CD14-positive monocyte (primary cell): ENCODE measurements at places on chromosomes 5 and 9.
A peak's percentile ranks its signal among the peaks of the same experiment; 100 is the strongest.

DNA sequence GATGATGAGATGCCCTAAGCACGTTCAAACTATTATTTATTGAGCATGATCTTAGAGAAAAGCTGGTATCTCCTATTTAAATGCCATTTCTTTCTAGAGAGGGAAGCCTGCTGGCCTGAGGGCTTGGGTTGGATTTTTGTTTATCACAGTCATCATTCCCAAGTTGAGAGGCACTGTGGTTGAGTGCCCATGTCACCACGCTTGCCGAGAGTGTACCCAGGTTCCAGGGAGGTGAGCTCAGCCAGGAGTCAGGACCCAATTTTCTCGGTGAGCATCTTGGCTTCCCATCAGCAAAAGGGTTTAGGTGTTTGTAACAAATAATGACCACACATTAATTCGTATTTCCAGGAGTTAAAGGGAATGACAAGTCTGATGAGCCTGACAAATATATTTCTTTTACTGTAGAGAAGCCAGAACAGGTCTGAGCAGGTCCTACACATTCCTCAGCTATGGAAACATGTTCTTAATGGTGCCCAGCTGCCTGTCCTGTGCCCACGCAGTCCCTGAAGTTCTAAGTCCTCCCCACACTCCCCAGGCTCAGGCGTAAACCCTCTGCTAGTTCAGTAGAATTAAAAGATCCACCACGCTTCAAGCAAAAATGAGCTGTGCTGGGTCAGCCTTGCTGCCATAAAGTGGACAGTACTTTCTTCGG is 258.9 kb upstream of the IRX2 start:
- DNase-seq: no peak

GRCh38 chr9:14945351-14945750 is 35.1 kb upstream of the FREM1 start:
- no peak for DNase-seq

DNA sequence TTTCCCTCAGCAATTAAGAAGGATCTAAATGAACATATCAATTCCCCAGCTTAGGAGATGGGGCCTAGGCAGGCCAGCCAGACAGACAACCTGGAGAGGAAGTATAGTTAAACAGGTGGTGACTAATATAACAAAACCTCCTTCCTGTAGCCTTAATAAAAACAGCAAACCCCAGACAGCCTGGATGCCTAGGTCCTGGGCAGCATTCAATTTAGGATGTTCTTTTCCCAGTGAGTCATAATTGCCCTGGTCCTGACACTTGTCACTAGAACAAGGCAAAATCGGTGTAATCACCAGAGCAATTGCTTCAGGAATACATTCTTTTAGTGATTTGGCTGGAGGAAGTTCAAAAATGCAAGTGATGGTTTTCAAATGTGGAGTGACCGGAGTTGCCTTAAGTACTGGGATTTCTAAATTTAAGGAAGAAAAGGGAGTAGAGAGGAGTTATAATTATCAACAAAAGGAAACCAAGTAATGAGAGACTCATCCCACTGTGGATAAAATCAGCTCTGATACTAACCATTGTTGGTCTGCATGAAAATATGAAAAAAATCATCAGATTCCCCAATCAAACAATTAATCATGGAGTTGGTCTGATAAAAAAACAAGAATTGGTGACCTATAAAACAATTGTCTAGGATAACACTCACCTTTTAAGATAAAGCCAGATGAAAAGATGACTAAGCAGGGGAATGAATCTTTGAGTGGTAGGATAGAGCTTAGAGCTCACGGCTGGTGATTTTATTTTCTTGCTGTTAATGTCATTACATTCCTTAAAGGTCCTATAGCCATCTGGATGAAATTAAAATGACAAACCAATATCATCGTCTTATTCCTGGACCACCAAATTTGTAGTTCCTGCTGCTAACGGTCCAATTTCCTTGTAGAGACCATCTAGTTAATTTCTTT is 39.0 kb upstream of the TARS1 start:
- DNase-seq: no peak

DNA sequence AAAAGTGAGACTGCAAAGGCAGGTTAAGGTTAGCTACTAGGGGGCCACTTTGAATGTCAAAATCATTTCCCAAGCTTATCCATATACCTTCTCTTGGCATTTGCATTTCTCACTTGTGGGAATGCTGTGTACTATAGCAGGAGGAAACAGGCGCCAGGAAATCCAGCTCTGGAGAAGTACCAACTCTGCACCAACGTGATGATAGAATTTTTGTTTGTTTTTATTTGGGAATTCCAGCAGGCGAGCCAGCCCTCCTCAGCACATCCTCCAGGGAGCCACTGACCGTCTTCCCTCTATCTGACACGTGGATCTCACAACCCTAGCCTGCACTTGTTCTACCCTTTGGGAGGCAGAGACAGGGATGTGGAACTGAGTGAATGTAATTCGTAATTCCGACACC is 318.0 kb downstream of the ACTL7B start:
- DNase-seq: no peak

GRCh38 chr9:117782931-117783788 is 79.0 kb downstream of the TLR4 start:
- peak; percentile 95 for DNase-seq

GRCh38 chr5:179181988-179182387 is 121.8 kb downstream of the ZNF354C start:
- DNase-seq: no peak

DNA sequence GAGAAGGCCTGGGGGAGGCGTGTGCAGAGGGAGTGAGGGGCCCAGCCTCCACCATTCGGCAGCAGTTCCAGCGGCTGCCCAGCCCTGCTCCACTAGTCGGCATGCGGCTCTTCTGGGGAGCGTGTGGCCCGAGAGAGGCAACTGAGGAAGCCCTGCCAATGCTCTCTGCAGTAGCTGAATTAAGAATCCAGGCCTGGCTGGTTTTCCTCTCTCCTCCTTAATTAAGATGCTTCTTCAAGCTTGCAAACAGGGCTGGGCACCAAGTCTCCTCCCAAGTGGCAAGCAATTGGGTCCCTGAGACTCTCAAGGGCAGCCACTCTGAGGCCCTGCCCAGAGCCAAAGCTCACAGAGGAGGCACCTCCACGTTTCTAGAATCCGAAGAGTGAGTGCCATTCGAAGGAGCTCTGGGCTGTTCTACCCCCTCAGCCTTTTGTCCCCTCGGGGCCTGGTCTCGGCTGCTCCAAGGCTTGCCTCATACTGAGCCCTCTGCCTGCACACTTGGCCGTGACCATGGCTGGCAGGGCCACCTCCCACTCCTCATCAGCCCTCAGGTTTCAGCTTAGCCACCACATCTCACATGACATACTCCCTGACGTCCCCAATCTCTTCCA is 75.4 kb upstream of the LRRTM2 start:
- no peak for DNase-seq

- peak; percentile 73 for DNase-seq
These were observed 24.2 kb downstream of the PCDHGC5 start for GRCh38 chr5:141512911-141513626.

DNA sequence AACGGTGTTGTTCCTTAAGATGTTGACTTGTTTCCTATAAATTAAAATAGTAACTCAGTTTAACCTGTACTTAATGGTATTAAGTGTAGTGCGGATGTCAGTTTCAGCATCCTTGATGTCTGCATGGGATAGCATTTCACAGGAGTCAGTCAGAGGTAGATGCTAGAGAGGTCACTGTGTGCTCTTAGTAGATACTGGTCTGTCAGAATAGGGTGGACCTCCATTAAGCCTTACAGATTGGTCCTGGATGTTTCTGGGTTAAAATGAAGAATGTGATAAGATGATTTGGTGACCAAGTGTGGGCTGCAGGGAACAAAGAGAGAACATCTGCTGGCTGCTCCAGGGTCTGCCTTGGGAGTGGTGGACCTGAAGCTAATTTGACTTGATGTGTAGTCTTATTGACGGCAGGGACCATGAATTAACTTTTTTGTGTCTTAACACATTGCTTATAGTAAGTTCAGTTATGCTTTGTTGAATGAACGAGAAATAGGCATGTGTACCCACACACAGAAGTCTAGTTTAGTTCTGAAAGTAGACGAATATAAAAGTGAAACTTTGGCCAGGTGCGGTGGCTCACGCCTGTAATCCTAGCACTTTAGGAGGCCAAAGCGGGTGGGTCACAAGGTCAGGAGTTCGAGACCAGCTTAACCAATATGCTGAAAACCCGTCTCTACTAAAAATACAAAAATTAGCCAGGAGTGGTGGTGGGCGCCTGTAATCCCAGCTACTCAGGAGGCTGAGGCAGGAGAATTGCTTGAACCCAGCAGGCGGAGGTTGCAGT is 12.5 kb downstream of the RAB24 start:
- no peak for DNase-seq

DNA sequence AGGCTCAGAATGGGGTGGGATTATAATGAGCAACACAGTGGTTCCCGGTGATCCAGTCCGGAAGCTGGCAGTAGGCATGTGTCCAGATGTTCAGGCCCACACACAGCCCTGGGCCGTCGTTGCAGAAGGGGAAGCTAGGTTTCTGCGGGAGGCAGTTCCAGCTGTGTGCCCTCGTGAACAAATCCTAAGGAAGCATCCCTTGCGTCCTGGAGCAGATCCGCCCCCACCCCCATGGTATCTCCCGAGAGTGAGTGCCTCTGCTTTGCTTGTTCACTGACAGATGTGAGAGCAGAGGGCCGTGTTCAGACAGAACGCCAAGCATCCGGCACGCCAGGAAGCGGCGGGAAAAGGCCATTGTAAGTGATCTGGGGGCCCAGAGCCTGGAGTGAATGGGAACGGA is 104.8 kb downstream of the PDE6A start:
- no peak for DNase-seq

DNA sequence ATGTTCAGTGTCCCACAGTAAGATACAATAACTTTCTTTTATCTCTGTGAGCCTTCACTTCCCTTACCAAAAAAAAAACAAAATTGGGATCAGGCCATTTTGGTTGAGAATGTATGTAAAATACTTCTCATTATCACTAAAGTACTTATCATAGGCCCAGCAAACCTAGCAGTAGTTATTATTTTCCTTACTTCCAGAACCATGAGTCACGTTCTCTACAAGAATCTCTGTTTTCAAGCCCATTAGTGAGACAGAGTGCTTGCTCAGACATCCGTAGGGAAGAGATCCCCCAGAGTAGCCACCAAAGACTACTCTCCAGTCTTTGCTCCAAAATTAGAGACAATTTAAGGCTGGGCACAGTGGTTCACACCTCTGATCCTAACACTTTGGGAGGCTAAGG is 103.9 kb upstream of the NR5A1 start:
- DNase-seq: no peak

DNA sequence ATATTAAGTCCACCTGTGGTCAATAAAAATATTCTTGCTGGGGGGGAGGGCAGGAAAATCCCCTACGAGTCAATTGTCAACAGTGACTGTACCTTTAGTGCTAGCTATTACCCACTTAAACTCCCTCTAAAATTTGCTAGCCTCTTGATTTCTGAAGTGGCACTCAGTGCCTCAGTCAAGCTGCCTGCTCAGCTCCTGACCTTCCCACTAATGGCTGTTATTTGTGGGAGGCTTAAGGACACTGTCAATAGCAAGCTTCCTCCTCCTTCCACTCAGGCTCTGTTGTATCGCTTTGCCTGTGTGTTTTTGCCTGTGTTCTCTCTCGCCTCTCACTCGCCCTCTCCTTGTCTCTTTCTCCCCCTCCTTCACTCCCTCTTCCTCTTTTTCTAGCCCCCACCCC is 140.8 kb downstream of the BNC2 start:
- DNase-seq: no peak

DNA sequence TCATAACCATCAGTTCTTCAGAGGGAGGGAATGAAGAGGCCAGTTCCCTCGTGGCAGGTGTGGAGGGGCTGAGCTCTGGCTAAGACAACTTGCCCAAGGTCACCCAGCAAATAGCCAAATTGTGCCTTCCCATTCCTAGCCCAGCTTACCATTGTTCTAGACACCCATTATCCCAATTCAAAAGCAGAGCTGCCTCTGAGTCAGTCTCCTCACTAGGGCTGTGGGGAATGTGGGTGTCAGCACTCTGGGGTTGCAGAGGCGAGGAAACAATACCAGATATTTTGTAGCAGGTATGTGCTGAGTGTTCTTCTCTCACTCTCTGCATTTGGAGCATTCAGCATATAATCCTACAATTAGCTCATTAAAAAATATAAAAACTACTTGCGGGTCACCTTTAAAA is 270.8 kb downstream of the PSAT1 start:
- DNase-seq: no peak

GRCh38 chr5:7976411-7977190 is 107.7 kb downstream of the MTRR start:
- no peak for DNase-seq

- no peak for DNase-seq
These were observed 37.9 kb downstream of the ARPC5L start for GRCh38 chr9:124899845-124900244.

DNA sequence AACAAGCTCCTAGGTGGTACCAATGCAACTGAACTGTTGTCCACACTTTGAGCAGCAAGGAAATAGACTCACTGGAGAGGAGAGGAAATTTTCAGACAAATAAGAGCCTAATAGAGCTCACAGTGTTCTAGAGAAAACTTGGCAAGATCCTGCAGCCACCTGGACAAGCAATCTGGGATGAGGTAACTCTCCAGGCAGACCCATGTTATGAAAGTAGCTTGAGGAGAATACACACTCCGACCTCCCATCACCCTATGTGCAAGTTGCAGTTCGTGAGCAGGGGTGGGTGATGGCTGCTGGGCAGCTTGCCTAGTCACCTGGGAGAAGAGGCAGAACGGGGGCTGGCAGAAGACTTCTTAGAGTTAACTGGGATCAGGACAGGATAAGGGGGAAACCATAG is 102.2 kb downstream of the KLF4 start:
- no peak for DNase-seq

- DNase-seq: no peak
These were observed 71.7 kb downstream of the ZNF462 start for GRCh38 chr9:106934442-106935238.

GRCh38 chr9:126664900-126665643 is 51.3 kb downstream of the LMX1B start:
- DNase-seq: no peak

GRCh38 chr9:83012168-83012921 is 50.6 kb downstream of the RASEF start:
- no peak for DNase-seq

GRCh38 chr9:35649431-35650340 is 1.0 kb downstream of the SIT1 start:
- no peak for DNase-seq

- DNase-seq: no peak
These were observed 59.8 kb upstream of the RXRA start for GRCh38 chr9:134266418-134266817.

DNA sequence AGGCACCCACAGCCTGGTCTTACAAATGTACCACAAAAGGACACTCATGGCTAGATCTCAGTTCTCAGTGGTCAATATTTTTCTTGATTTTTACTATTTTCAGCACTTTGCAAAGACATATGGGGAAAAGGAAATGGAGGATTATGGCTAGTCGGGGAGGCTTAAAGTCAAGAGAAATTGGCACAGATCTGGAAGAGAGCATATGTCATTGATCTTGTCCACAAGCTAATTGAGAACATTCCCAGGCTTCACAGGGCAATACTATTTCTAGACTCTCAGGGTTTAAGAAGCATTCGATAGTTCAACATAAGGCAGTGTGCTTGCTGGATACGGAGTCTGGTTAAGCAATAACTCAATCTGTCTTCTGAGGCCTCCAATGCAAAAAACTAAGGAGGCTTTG is 285.8 kb downstream of the ZNF608 start:
- no peak for DNase-seq

GRCh38 chr5:145847499-145848497 is 12.7 kb upstream of the PRELID2 start:
- DNase-seq: no peak
